ENCODE measurements at places on chromosomes 1 and 21. TPM values are rescaled to one million over a fixed set of nuclear protein-coding genes. Genes with fewer than 3 reads are reported as not detected.
A peak's percentile ranks its signal among the peaks of the same experiment; 100 is the strongest.

The PER3 gene
- total RNA-seq, result 3.8 TPM

The AGMAT gene
- 24.1 TPM for total RNA-seq

- DNase-seq, result no peak
Measured at GRCh38 chr21:14943616-14944015, 121.2 kb downstream of the NRIP1 start.

GRCh38 chr1:199273837-199274379, 635.1 kb downstream of the PTPRC start:
- DNase-seq, result no peak

- peak; percentile 4 for DNase-seq
Measured at GRCh38 chr1:235640580-235640979, 9.0 kb downstream of the GNG4 start.

- DNase-seq, result no peak
Measured at GRCh38 chr21:36129219-36129618, 5.7 kb upstream of the CBR3 start.

GRCh38 chr1:24875991-24876506, 54.0 kb downstream of the RUNX3 start:
- DNase-seq, result no peak

GRCh38 chr1:236304682-236305081, 22.9 kb upstream of the ERO1B start:
- DNase-seq, result no peak

DNA sequence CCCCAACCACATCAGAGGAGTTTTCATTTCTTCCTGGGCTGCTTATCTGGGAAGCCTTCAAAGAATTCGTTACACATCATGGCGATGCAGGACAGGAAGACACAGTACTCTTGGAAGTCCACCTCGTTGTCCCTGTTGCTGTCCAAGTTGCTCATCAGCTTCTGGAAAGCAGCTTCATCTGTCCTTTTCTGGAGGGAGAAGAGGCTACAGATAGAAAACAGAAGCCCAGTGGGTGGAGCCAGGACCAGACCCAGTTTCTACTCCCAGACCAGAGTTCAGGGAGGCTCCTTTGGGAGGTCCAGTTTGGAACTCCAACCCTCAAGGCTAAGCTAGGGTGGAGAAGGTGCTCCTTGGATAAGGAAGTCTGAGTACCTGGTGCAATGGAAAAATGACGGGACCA, 1.9 kb downstream of the S100A4 start:
- no peak for DNase-seq

- DNase-seq, result no peak
Measured at GRCh38 chr1:172874950-172875349, 175.8 kb downstream of the TNFSF18 start.

GRCh38 chr1:49416758-49417157, 607.0 kb downstream of the AGBL4 start:
- DNase-seq, result no peak

GRCh38 chr1:234662148-234662547, 52.2 kb upstream of the IRF2BP2 start:
- DNase-seq, result peak; percentile 61
